Muscle of back (tissue), 13 donors: ENCODE measurements at places on chromosomes 12 and 14.

DNA sequence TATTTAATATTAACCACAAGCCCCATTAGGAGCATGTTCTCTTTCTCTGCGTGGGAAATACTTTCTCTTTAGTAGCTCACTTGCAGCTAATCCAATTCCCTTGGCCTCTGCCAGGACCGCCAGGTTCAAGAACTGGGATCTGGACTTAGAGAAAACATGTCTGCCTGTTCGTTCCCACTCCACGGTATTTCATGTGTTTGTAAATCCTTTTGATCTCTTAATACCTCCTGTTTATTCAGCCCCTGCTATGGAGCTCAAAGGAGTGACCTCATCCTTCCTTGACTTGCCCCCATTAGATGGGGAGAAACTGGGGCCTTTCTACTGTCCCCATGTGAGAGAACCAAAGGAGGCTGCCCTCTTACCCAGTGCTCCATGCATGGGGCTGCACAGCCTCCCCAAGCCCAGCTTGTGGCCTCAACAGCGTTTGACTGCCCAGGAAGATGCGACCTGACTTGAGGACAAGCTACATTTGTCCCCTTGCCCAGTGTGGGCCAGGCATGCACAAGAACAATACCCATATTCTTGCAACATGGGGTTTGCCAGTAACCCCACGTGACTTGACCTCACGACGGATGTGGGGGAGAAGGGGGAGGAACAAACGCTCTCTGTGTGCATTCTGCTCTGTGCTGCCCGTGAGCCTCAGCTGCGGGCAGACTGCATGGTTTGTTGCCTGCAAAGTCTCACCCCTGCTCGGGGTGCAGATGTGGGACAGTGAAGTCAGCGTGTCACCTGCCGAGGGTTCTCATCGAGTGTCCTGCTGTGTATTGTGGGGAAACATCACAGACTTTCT, 30.3 kb downstream of the CD9 start:
- no peak for DNase-seq

DNA sequence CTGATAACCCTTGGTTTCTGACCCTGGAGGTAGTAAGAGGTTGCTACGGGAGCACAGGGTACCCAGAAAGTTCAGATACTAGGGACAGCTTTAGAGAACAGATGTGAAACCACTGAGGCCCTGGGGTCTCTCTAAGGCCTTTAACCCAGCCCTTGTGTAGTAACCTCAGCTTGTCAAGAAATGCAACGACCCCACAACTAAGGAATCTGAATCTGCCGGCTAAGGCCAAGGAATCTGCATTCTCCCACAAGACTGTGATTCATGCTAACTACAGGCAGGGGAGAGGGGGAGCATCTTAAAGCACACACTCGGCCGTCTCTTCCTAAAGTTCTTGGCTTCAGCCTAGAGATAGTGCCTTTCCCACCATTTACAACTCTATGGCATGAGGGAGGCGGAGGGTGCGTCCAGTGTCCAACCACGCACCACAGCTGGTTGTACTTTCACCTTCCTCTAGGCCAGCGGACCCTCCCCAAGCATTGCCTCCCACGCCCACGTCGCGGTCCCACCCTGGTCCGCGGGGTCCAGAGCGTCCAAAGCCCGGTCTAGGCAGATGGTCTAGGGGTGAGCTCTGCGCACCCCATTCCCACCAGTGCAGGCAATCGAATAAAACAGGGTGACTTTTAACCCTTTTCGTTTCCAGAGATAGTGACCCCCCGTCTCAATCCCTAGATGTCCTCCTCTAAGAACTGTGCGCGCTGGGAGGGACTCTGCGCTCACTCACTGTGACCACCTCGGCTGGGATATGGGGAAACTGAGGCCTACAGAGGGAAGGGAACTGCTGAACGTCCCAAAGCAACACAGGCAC, 735 bp upstream of the VASH1 start:
- DNase-seq, result no peak

DNA sequence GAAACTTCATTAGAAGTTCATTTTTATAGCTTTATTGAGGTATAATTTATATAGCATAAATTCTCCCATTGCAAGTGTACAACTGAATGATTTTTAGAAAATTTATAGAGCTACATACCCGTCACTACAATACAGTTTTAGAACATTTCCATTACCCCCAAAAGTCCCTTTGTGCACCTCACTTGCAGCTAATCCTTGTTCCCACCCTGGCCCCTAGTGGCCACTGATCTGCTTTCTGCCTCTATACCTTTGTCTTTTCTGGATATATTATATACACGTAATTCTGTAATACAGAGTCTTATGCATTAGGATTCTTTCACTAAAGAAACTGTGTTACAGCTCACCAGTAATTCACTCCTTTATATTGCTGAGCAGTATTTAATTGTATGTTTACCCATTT, 145.1 kb upstream of the DIO2 start:
- peak; percentile 5 for DNase-seq

DNA sequence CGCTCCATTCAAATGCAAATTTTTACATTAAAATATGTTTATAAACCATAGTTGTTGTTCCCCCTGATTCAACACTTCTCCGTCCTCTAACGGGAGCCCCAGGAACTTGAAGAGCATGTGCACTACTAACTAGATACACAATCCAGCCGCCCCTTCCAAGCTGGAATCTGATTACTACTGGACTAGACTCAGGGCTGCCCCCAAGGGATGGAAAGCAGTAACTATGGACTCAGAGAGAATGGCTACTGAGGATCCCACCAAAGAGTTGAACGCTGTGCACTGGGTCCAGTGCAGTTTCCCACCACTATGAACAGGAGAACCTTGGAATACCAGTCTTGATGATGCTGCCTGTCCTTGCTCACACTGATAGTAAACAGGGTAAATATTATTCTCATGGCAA, 48.6 kb upstream of the PCNX1 start:
- DNase-seq, result no peak

- peak; percentile 52 for DNase-seq
These were observed 7.9 kb upstream of the PPM1A start for GRCh38 chr14:60241091-60241490.

DNA sequence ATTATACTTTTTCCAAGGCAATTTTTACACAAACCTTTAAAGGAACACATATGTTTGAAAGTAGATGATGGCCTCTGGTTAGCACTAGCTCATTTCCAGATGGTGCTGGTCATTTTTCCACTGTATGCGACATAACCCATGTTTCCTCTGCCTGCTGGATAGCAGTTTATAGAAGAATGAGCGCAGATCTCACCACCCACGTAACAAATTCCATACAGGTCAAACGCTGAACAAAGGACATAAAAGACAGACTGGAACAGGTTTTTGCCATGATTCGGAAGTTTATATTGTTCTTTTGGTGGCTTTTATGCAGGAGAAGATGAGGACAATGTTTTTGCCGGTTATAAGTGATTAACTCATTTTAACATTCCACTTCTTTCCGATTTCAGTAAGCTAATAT, 30.7 kb downstream of the PPP1R36 start:
- peak; percentile 50 for DNase-seq

DNA sequence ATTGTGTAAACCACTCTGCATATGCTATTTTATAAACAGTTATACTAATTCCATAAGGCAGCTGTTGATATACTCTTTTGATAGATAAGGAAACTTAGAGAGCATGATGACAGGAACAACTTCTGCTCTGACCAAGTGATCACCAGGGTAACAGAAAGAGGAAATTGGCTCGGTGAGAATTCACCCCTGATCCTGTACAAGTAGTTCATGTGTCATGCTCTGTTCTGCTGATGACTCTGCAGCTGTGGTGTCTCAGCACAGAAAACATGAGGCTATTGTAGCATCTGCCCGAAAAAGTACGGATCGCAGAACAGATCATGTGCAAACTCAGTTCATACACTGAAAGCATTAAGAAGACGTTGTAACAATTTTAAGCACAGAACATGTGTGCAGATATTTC, 345.0 kb downstream of the LRIG3 start:
- peak; percentile 69 for DNase-seq

DNA sequence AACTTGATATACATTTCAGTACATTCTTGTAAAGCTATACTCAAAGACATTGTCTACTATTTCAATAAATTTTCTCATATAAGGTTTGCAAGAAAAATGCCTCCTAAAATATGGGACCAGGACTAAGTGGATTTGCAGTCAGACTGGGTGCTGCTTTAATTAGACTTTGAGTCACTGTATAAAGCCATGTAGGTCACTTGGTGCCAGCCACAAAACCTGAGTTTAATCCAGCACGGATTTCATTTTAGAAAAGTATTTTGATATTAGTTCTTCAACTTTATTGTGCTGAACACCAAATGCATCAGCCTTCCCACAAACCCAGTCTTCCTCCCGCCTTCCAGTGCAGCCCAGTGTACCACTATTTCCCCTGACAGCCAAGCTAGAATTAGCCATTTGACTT, 9.9 kb upstream of the NID2 start:
- DNase-seq, result no peak

GRCh38 chr12:25710128-25710527, 157.0 kb upstream of the LMNTD1 start:
- peak; percentile 88 for DNase-seq

GRCh38 chr12:63064080-63064479, 86.9 kb downstream of the AVPR1A start:
- no peak for DNase-seq

DNA sequence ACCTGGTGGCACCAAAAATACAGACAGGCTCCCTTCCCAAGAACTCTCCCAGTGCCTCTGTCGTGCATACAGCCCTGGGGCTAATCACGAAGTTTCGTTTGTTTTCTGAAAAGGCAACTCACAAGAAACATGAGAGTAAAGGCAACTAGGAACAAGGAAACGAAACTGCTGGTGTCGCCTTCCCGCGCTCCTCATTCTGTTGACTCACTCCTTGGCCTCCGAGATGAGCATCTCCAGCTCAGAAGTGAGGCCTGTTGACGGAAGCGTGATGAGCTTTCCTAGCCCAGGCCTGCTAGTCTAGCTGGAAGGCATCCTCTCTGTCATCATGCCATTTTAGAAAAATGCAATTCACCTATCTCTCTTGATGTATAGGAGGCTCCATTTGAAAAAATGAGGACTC, 50.5 kb downstream of the TTC9 start:
- no peak for DNase-seq

- no peak for DNase-seq
These were observed 173.6 kb downstream of the ETV6 start for GRCh38 chr12:11823043-11823442.

- DNase-seq, result no peak
These were observed 75.9 kb upstream of the GNG2 start for GRCh38 chr14:51784466-51784865.

- DNase-seq, result no peak
These were observed 32.8 kb downstream of the KCTD10 start for GRCh38 chr12:109444259-109444658.

- DNase-seq, result no peak
These were observed 6.8 kb downstream of the PARP2 start for GRCh38 chr14:20350282-20350681.

DNA sequence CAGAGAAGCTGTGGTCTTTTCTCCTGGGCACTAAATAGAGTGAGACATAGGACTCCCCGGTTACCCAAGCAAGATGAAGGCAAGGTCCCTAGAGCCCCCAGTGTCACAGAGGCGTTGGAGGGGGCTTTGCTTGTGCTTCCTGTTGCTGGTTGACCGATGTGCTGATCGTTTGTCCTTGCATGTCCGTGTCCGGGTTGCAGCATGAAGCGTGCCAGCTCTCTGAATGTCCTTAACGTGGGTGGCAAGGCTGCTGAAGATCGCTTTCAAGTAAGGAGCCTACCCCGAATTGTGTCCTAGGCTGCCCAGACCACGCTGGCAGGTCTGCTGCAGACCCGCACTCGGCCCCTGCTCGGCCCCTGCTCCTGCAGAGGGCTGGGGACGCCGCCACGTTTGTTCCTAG, 23.1 kb downstream of the XRCC3 start:
- no peak for DNase-seq

GRCh38 chr12:128318341-128318740, 51.4 kb downstream of the TMEM132C start:
- no peak for DNase-seq

GRCh38 chr14:98501836-98502235, 770.2 kb downstream of the BCL11B start:
- DNase-seq, result no peak

GRCh38 chr14:104223101-104224041, 85.0 kb downstream of the KIF26A start:
- peak; percentile 70 for DNase-seq
